ENCODE measurements at places on chromosomes 11 and 22. TPM values are rescaled to one million over a fixed set of nuclear protein-coding genes. Genes with fewer than 3 reads are reported as not detected.

GRCh38 chr11:64232182-64232966 lies 2.0 kb upstream of the VEGFB start:
- no peaks in the 10 kb centered on the region for H3K36me3 ChIP-seq
- no peak overlapping the region for H3K4me3 ChIP-seq

GRCh38 chr11:119607726-119608125 lies 121.3 kb downstream of the NECTIN1 start:
- no peaks in the 10 kb centered on the region for H3K27me3 ChIP-seq
- H3K27ac ChIP-seq, result no peak overlapping the region
- no peaks in the 10 kb centered on the region for H3K4me1 ChIP-seq
- DNase-seq, result no peak

RASD2 gene
- total RNA-seq, result 0.09 TPM

HPX gene
- total RNA-seq, result not detected

GRCh38 chr11:127789927-127790326 lies 789.4 kb upstream of the KIRREL3 start:
- H3K4me1 ChIP-seq, result no peaks in the 10 kb centered on the region
- H3K27ac ChIP-seq, result no peak overlapping the region
- H3K36me3 ChIP-seq, result no peaks in the 10 kb centered on the region
- H3K4me3 ChIP-seq, result no peak overlapping the region
- H3K27me3 ChIP-seq, result no peaks in the 10 kb centered on the region

C1QTNF4 gene
- total RNA-seq, result not detected

SLC43A1 gene
- 24.2 TPM for total RNA-seq

MUC5AC gene
- total RNA-seq, result not detected

GRCh38 chr11:114027926-114028325 lies 31.6 kb upstream of the ZBTB16 start:
- H3K36me3 ChIP-seq, result no peaks in the 10 kb centered on the region
- no peak for DNase-seq
- no peaks in the 10 kb centered on the region for H3K27me3 ChIP-seq
- H3K4me1 ChIP-seq, result no peaks in the 10 kb centered on the region
- H3K4me3 ChIP-seq, result no peak overlapping the region

- DNase-seq, result no peak
- H3K27ac ChIP-seq, result no peak overlapping the region
- no peaks in the 10 kb centered on the region for H3K36me3 ChIP-seq
- no peaks in the 10 kb centered on the region for H3K4me1 ChIP-seq
These were observed 908.3 kb downstream of the FAM181B start for GRCh38 chr11:81825346-81825745.

TMPRSS13 gene
- 1.5 TPM for total RNA-seq

GRCh38 chr11:18769802-18770456 lies 21.7 kb downstream of the PTPN5 start:
- H3K27me3 ChIP-seq, result no peaks in the 10 kb centered on the region
- no peaks in the 10 kb centered on the region for H3K36me3 ChIP-seq
- no peaks in the 10 kb centered on the region for H3K4me1 ChIP-seq
- no peak overlapping the region for H3K27ac ChIP-seq

DNA sequence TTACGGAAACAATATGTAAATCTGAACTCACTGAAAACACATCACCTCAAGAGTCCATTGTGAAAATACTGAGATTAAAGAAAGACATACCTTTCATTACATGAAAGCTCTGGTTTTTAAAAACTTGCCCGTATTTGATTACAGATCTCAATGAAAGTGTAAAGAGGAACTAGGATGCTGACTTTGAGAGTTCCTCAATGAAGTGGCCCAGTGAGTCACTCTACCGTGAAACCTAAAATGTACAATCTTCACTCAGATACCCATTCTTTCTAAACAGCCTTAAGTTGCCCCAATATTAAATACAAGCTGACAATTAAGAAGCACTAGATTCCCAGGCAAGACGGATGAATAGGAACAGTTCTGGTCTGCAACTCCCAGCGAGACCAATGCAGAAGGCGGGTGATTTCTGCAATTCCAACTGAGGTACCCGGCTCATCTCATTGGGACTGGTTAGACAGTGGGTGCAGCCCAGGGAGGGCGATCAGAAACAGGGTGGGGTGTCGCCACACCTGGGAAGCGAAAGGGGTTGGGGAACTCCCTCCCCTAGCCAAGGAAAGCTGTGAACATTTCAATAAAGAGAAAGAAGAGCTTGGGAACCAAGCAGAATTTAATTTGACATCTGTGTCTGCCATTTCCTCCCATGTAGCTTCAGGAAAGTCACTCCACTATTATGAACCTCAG lies 33.8 kb upstream of the OR9G4 start:
- no peak overlapping the region for H3K27ac ChIP-seq
- no peaks in the 10 kb centered on the region for H3K36me3 ChIP-seq
- H3K27me3 ChIP-seq, result no peaks in the 10 kb centered on the region
- DNase-seq, result no peak
- no peak overlapping the region for H3K4me3 ChIP-seq
- no peaks in the 10 kb centered on the region for H3K4me1 ChIP-seq

DNA sequence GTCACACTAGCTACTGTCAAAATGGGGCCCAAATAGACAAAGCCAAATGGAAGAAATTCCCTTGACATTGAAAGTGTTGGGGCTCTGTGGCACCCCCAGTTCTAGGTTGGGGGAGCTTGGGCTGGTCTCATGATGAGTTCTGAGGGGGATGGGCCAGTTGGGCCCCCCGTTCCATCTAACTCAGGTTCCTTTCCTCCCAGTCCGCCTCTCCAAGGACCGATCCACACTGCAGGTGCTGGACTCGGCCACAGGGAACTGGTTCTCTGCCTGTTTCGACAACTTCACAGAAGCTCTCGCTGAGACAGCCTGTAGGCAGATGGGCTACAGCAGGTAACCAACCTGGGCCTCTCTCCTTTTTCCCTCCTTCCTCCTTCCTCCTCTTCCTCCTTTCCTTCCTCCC lies 17.7 kb upstream of the SMIM35 start:
- H3K27me3 ChIP-seq, result no peaks in the 10 kb centered on the region
- H3K4me3 ChIP-seq, result no peak overlapping the region
- H3K27ac ChIP-seq, result no peak overlapping the region
- DNase-seq, result no peak

MPZL2 gene
- 4.5 TPM for total RNA-seq

DNA sequence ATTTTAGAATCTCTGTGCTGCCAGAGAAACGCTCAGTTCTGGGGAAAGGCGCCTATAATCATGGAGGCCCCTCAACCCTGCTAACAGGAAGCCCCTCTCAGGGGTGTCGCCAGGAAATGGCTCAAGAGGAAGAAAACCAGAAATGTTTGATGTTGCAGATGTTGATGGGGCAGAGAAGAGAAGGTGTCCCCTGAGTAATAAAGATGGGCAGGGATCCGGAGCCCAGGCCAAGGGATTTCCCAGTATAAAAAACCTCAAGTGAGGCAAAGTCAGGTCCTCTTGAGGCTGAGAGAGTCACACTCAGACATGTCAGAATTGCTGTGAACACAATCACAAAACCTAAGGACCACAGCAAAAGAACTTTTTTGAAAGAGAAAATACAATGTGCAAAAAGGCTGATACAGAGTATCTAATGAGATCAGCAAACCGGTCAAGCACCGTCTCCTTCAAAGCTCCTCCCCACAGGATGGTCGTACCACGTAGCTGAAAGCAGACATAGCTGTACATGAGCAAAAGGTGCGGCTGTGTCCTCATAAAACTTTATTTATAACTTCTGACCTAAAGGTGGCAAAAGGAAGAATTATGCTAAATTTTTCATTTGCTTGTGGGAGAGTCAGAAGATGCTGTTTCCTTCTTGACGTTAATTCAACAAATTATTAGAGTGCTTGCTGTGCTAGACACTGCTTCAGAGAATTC lies 12.2 kb downstream of the MOV10L1 start:
- H3K27ac ChIP-seq, result no peak overlapping the region
- H3K36me3 ChIP-seq, result no peaks in the 10 kb centered on the region
- no peaks in the 10 kb centered on the region for H3K27me3 ChIP-seq
- H3K4me3 ChIP-seq, result no peak overlapping the region

- no peak overlapping the region for H3K4me3 ChIP-seq
- no peaks in the 10 kb centered on the region for H3K27me3 ChIP-seq
- DNase-seq, result no peak
- H3K4me1 ChIP-seq, result no peaks in the 10 kb centered on the region
- H3K27ac ChIP-seq, result no peak overlapping the region
These were observed 137.9 kb upstream of the RASSF10 start for GRCh38 chr11:12871241-12871640.
